ENCODE measurements at places on chromosomes 5 and 9.

- H3K36me3 ChIP-seq: peaks cover 12% of the 10 kb centered on the region
- H3K4me3 ChIP-seq: no peak overlapping the region
- no peaks in the 10 kb centered on the region for H3K27me3 ChIP-seq
- H3K4me1 ChIP-seq: peaks cover 18% of the 10 kb centered on the region
These were observed 4.2 kb upstream of the TRIM52 start for GRCh38 chr5:181265092-181265671.

DNA sequence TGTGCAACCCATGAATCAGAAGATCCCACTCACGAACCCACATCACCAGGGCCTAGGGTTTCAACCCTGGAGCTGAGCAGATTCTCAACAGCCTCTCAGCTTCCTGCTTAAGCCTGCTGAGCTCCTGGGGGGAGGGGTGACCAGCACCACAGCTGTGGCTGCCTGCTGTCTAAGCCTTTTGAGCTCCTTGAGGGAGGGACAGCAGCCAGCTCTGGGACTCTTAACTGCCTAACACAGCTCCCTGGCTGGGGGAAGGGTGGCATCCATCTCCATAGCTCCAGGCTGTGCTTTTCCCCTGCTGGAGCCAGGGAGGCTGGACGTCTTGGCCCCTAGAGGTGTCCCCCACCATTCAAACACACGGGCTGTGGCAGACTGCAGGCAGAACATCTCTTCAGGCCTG is 250.3 kb downstream of the DMAC1 start:
- H3K27me3 ChIP-seq: no peaks in the 10 kb centered on the region
- DNase-seq: peak; percentile 75
- H3K36me3 ChIP-seq: no peaks in the 10 kb centered on the region
- no peaks in the 10 kb centered on the region for H3K4me1 ChIP-seq
- H3K4me3 ChIP-seq: no peak overlapping the region

DNA sequence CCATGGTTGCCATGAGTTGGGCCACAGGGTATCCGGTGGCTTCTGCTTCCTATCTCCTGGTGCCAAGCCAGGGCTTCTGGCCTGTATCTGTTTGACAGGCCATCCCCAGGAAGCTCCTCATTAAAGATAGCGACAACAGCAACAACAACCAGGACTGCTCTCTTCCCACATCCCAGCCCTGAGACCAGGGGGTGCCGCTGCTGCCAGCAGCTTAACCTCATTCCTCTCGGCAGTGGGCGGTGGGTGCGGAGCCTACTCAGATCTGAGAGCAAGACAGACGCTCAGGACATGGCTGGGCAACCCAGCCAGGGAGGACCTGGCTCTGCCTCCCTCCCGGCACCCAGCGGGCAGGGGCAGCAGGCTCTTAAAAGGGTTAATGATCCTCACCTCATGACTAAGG is 98.3 kb downstream of the PSD2 start:
- no peaks in the 10 kb centered on the region for H3K4me1 ChIP-seq
- H3K36me3 ChIP-seq: no peaks in the 10 kb centered on the region
- no peaks in the 10 kb centered on the region for H3K27me3 ChIP-seq

DNA sequence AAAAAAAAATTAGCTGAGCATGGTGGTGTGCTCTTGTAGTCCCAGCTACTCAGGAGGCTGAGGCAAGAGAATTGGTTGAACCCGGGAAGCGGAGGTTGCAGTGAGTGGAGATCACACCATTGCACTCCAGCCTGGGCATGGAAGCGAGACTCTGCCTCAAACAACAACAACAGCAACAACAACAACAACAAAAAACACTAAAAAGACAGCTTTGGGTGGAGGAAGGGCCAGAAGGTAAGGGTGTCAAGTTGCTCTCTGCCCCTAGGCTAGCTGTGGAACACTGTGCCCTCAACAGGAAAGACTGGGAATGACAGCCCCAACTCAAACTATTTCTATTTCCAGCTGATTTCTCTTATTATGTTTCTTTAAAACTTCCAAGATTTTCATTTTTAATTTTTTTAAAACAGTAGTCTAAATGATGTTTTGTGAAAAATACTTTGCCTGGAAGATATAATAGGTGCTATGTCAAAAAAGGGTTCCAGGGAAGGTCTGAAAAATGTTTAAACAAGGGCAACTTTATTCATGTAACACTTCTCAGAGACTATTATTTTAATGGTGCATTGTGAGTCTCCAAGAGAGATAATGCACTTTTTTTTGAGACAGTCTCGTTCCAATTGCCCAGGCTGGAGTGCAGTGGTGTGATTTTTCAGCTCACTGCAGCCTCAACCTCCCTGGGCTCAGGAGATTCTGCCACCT is 29.9 kb downstream of the CLINT1 start:
- peak overlapping the region; percentile 49 for H3K27ac ChIP-seq
- H3K27me3 ChIP-seq: no peaks in the 10 kb centered on the region
- H3K36me3 ChIP-seq: no peaks in the 10 kb centered on the region
- no peak for DNase-seq
- H3K4me1 ChIP-seq: peaks cover 32% of the 10 kb centered on the region

DNA sequence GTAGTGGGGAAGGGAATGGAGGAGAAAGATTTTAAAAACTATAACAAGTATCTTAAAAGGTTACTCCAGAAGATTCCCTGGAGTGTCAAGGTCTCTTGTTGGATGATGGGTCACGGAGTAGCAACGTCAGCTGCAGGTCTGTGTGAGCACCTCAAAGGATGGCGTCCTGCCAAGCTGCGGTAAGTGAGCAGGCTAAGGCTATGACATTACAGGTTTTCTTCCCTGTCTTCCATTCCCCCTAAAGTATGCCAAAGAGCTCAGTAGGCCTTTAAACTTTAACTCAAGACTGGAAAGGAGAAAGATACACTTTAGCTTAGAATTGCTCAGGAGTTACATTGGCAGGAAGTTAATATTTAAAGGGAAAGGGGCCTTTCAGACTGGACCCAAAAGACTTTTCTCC is 17.5 kb downstream of the SPOCK1 start:
- no peaks in the 10 kb centered on the region for H3K36me3 ChIP-seq
- no peaks in the 10 kb centered on the region for H3K4me1 ChIP-seq
- H3K27me3 ChIP-seq: no peaks in the 10 kb centered on the region
- no peak overlapping the region for H3K27ac ChIP-seq

GRCh38 chr9:91117959-91118703 is 243.6 kb downstream of the AUH start:
- peak; percentile 73 for DNase-seq
- peak overlapping the region; percentile 32 for H3K4me3 ChIP-seq
- peaks cover 40% of the 10 kb centered on the region for H3K4me1 ChIP-seq
- no peaks in the 10 kb centered on the region for H3K36me3 ChIP-seq

- no peak overlapping the region for H3K27ac ChIP-seq
- DNase-seq: no peak
- no peaks in the 10 kb centered on the region for H3K27me3 ChIP-seq
- no peaks in the 10 kb centered on the region for H3K4me1 ChIP-seq
- no peak overlapping the region for H3K4me3 ChIP-seq
- no peaks in the 10 kb centered on the region for H3K36me3 ChIP-seq
These were observed 372.6 kb upstream of the MPDZ start for GRCh38 chr9:13651969-13652663.

- H3K27me3 ChIP-seq: no peaks in the 10 kb centered on the region
- H3K4me3 ChIP-seq: no peak overlapping the region
- H3K4me1 ChIP-seq: no peaks in the 10 kb centered on the region
- no peak overlapping the region for H3K27ac ChIP-seq
These were observed 28.0 kb downstream of the ACO1 start for GRCh38 chr9:32412440-32412839.

DNA sequence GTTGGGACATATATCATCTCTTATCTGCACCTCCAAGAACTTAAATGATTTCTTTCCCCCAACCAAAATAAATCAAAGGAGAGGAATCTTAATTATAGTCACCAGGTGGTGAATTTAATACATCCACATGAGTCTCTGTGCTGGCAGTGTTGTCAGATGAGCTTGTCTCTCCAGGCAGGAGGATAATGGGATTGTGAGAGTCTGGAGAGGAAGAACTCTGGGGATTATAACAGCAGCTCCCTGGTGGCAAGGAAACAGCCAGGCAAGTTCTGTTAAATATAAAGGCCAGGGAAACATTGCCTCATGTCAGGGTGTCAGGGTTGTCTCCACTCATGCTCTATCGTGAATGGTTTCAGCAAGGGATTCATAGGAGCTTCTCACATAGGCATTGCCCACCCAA is 80.8 kb downstream of the TLR4 start:
- peaks cover 11% of the 10 kb centered on the region for H3K4me1 ChIP-seq
- H3K36me3 ChIP-seq: no peaks in the 10 kb centered on the region
- DNase-seq: no peak
- no peak overlapping the region for H3K4me3 ChIP-seq

- no peaks in the 10 kb centered on the region for H3K27me3 ChIP-seq
- no peaks in the 10 kb centered on the region for H3K36me3 ChIP-seq
- DNase-seq: no peak
- H3K4me3 ChIP-seq: no peak overlapping the region
- H3K27ac ChIP-seq: no peak overlapping the region
These were observed 35.2 kb downstream of the MARCHF11 start for GRCh38 chr5:16144416-16144815.

GRCh38 chr5:138850865-138851435 is 24.2 kb downstream of the LRRTM2 start:
- no peak for DNase-seq
- no peak overlapping the region for H3K27ac ChIP-seq
- H3K4me1 ChIP-seq: peaks cover under 1% of the 10 kb centered on the region

- no peak overlapping the region for H3K4me3 ChIP-seq
- H3K36me3 ChIP-seq: peaks cover 18% of the 10 kb centered on the region
- no peak for DNase-seq
- no peak overlapping the region for H3K27ac ChIP-seq
These were observed 84.4 kb downstream of the RAPGEF6 start for GRCh38 chr5:131550606-131551005.

GRCh38 chr5:16502866-16503265 is 37.3 kb upstream of the ZNF622 start:
- no peak for DNase-seq
- no peaks in the 10 kb centered on the region for H3K36me3 ChIP-seq
- peak overlapping the region; percentile 73 for H3K27ac ChIP-seq
- no peak overlapping the region for H3K4me3 ChIP-seq
- no peaks in the 10 kb centered on the region for H3K27me3 ChIP-seq
- peaks cover 4% of the 10 kb centered on the region for H3K4me1 ChIP-seq

GRCh38 chr5:25516141-25516540 is 871.4 kb upstream of the CDH10 start:
- H3K4me1 ChIP-seq: no peaks in the 10 kb centered on the region
- H3K4me3 ChIP-seq: no peak overlapping the region
- H3K27ac ChIP-seq: no peak overlapping the region
- H3K36me3 ChIP-seq: no peaks in the 10 kb centered on the region
- H3K27me3 ChIP-seq: no peaks in the 10 kb centered on the region

DNA sequence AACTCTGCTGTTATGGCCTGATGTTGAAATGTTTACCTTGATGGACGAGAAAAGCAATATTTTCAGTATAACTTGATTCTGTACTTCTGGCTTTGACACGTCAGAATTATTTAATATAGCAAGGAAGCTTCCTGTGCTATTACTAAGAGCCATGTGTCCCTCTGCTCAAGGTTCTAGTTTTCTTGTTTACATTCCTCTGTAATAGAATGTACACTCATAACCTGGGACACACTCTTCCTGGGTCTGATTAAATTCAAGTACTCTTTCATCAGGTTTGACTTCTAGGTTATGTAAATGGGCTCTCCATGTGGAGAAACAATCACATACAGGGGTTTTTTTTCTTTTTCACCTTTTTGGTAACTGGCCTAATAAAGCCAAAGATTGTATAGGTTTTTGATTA is 33.1 kb downstream of the GTF3C4 start:
- peaks cover 24% of the 10 kb centered on the region for H3K4me1 ChIP-seq
- peak overlapping the region; percentile 42 for H3K27ac ChIP-seq
- peak; percentile 11 for DNase-seq
- H3K4me3 ChIP-seq: no peak overlapping the region
- no peaks in the 10 kb centered on the region for H3K27me3 ChIP-seq
- H3K36me3 ChIP-seq: no peaks in the 10 kb centered on the region

All from stomach (tissue), 19 donors.